ENCODE measurements at places on chromosomes 3 and 15.

DNA sequence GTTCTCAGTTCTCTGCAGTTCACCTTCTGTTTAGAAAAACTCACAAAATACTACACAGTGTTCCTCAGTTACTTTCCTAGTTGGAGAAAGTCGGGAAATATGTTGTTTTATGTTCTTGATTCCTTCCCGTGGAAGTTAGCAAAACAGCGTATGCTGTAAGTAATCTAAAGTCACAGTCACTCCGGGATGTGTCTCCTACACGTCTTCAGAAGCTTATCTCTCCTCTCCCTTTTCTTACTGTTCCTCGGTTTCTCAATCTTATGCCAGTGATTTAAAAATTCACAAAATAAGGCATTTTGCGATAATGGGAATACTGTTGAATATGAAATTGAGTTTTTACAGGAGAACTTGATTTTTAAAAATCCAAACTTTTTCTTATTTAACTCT, 1.7 kb downstream of the HEG1 start:
- DNase-seq: no peak

DNA sequence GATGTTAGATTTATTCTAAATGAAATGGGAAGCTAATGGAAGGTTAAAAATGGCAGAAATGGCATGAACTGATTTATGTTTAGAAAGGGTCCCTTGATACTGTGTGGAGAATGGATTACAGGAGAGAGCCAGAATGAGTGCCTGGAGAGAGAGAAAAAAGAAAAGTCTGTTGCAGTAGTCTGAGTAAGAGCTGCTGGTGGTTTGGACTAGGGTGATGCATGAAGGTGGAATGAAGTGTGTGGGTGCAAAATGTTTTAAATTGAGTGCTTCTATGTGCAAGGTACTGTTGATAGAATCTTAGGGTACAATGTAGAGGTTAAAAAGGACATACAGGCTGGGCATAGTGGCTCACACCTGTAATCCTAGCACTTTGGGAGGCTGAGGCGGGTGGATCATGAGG, 11.4 kb upstream of the MGA start:
- DNase-seq: no peak

GRCh38 chr3:113847664-113848461, 9.3 kb downstream of the GRAMD1C start:
- no peak for DNase-seq

DNA sequence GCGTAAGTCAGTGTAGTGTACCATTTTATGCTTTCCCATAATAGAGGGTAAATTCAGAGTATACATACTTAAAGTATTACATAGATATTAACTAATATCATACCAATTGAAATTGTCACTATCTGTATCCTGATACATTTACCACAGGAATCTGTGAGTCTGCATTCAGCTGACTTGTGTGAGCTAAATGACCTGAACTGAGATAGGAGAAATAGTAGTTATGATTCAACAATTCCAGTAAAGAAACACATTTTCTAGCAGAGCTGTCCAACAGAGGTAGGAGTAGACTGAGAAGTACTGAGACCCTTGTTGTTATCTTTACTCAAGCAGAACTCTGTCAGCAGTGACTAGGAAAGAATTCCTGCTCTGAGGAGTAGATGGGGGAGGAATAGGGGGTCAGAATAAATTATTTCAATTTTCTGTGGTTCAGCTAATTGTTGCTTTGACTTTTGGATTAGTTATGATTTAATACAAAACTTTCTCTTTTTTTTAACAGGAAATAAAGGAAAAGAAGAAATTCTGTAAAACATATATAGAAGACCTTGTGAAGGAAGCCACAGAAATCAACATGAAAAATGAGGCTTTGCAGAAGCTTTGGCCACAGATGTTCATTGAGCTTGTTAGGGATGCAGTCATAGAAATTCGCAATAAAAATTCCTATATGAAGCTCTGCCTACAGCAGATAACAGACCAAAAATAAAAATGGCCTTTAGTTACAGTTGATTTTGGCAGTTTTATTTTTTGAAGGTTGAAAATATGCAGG, 66.2 kb upstream of the THSD4 start:
- no peak for DNase-seq

DNA sequence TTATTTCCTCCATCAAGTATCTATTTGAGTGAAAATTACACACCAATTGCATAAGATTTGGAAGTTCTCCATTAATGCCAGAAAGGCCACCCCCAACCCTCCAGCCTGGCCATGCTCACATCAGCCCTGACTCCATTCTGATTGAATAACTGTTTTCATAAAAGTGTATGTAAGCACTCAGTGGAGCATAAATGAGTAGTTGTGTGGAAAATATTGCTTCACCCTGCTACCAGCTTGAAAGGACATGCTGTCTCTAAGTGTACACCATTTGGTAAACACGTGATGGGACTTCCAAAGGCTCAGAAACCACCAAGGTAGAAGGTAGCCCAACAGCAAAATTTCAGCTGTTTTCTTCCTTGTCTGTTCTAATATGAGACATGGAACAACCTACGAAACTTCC, 393.8 kb downstream of the ZNF385D start:
- DNase-seq: no peak

GRCh38 chr15:92244703-92245102, 149.0 kb upstream of the ST8SIA2 start:
- DNase-seq: no peak

GRCh38 chr3:165503346-165503745, 307.2 kb upstream of the SLITRK3 start:
- no peak for DNase-seq

DNA sequence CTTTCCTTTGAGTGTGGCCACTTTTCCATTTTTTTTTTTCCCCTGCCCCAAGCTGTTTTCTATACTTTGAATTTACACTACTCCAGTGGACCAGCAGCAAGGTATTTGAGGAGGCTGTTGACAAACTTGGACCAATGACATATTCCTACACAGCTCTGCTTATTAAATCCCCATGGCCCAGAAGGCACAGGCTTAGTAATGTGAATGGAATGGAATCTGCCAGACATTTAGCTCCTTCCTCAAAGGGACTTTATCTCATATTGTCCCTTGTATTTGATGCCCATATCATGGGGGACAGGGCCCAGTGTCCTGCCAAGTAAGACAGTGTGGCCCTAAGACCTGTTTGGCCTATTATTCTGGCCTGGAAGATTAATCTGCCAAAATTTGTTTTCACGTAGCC, 107.5 kb downstream of the CHCHD6 start:
- DNase-seq: no peak

- DNase-seq: no peak
These were observed 6.0 kb upstream of the WDR6 start for GRCh38 chr3:49001155-49001554.

DNA sequence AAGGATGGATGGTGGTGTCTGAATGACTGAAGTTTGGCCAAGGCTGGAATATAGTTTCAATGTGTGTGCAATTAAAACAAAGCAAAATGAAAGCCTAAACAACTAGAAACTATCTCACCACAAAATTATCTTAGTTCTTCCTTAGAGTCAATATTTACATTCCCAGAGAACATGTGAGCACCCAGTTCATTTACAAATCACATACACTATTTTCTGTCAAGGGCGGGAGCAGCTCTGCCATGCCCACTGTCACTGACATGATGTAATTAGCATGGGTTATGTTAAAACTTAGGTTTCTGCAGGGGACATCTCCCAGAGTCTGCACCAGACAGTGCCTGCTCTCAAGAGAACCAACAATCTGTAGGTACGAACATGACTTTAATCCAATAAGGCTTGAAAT, 65.0 kb downstream of the PDZRN3 start:
- DNase-seq: no peak

DNA sequence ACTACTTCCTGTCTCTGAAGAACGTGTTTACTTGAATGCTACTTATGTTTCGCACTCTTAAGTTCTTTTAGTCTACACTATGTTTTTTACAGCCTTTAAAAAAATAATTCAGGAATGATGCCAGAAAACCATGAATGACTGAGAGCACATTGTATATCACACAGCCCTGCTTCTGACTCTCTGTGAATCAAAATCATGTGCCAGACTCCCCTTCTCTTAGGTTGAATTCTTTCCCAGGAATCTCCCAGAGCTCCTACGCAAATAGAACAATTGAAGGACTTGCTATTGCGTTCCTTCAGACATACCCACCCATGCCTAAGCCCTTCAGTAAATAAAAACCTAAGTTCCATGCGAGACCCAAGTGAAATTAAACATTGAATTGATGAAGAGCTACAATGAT, 782.0 kb upstream of the ALCAM start:
- DNase-seq: no peak

- DNase-seq: no peak
These were observed 394.2 kb upstream of the EPHA3 start for GRCh38 chr3:88713233-88713691.

DNA sequence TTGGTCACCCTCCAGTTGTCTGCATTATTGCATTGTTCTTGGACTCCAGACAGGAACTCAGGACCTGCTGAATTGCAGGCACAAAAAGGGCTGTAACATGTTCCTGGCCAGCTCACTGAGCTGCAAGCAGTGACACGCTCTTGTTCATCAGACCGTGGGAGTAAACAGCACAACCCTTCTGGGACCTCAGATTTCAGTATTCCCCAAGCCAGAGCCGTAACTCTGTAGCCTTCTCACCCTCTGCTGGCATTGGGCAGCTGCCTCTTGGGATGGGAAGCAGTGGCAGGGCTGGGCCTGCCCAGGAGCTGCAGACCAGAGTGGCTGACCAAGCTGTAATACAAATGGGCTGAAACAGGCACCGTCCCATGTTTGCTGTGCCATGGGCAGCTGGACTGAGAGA, 607.1 kb upstream of the BCHE start:
- no peak for DNase-seq

All from activated T-helper 9 cell treated with anti-CD3 and anti-CD28 coated beads, Interleukin-2, amount 50 U/mL, for 16 hours (primary cell).